CD4-positive, alpha-beta T cell (primary cell): ENCODE measurements at places on chromosomes 12 and 14. TPM values are rescaled to one million over a fixed set of nuclear protein-coding genes. Genes with fewer than 3 reads are reported as not detected.

KCNK13 gene
- not detected for total RNA-seq

ANKS1B gene
- total RNA-seq: 1.1 TPM

CRIP1 gene
- total RNA-seq: 258 TPM

DGKA gene
- 818 TPM for total RNA-seq

ZDHHC22 gene
- not detected for total RNA-seq

NFATC4 gene
- not detected for total RNA-seq

SERPINA12 gene
- total RNA-seq: not detected

DHRS2 gene
- not detected for total RNA-seq

MSRB3 gene
- 0.17 TPM for total RNA-seq

SMIM41 gene
- total RNA-seq: not detected

- DNase-seq: no peak
Observed at GRCh38 chr12:28933176-28933575, 215.9 kb upstream of the FAR2 start.

- DNase-seq: no peak
Observed at GRCh38 chr14:84543859-84544258, 986.1 kb upstream of the FLRT2 start.

GRCh38 chr12:46209914-46210872, 58.6 kb downstream of the SLC38A1 start:
- DNase-seq: peak; percentile 60

- DNase-seq: no peak
Observed at GRCh38 chr12:123805173-123805572, 43.1 kb downstream of the DNAH10 start.

DNA sequence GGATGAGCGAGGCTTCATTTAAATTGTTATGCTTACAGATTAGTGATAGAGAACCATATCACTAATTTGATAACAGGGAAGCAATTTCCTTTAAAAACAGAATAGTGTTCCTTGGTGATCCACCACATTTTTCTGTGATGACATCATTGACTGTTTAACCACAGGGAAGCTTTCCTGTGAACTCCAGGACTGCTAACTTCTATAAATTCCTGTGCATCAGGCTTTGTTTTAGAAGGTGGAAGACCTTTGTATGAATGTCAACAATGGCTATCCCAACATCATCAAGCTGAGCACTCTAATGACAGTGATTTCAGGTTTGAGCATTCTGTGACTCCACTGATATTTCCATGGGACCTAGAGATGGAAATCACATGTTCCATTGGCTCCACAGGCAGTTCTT, 177.1 kb downstream of the RMST start:
- DNase-seq: no peak

DNA sequence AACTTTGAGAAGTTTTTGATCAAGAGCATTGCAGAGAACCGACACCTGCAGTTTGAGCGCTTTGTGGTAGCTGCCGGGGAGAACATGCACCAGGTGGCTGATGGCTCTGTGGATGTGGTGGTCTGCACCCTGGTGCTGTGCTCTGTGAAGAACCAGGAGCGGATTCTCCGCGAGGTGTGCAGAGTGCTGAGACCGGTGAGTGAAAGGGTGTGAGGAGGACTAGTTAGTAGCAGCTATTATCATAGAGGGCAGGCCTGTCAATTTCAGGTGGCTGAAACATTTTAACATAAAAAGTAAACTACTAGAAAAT, 27.0 kb upstream of the HIGD1C start:
- no peak for DNase-seq

DNA sequence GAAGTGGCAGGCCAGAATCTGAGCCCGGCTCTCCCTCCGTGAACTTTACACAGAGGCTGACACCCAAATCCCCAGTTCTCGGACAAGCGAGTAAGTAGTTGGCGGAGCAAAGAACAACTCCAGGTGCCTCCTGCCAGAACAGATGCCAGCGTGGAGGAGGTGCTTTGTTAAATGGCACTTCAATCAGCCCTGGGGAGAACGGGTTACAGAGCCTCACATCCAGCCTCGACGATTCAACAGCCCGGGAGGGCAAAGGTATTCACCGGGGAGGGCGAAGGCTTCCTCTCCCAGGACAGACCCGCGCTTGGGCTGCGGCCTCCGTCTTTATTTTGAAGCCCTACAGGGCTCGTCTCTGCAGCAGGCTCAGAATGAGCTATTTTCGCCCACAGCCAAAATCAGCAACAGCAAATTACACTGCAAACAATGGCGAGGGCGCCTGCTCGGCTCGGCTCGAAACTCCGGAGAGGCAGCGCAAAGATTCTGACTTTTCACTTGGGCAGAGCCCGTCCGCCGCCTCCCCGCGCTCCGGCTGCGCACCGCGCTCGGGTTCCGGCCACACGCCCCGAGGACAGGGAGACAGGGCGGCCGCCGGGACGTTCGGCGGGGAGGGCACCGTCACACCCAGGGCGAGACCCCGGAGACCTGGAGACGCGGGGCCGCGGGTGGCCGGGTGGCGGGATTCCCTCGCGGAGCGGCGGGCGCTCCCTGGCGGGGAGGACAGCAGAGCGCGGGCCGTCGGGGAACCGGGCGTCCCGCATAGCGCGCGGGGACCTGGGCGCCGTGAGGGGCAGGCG, 811 bp downstream of the TMCC3 start:
- peak; percentile 58 for DNase-seq

DNA sequence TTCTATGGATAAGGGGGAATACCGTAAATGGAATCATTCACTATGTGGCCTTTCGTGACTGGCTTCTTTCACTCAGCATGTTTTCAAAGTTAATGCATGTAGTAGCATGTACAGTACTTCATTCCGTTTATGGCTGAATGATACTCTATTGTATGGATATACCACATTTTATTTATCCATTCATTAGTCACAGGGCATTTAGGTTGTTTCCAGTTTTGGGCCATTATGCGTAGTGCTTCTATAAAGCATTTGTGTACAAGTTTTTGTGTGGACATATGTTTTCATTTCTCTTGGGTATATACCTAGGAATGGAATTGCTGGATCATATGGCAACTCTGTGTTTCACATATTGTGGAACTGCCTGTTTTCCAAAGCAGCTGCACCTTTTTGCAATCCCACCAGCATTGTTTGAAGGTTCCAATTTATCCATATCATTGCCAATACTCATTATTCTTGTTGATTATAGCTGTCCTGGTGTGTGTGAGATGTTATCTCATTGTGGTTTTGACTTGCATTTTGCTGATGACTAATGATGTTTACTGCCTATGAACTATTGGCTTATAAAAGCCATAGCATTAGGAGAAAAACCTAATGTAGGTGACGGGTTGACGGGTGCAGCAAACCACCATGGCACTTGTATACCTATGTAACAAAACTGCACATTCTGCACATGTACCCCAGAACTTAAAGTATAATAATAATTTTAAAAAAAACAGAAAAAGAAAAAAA, 45.5 kb downstream of the ATF7IP start:
- DNase-seq: peak; percentile 78

DNA sequence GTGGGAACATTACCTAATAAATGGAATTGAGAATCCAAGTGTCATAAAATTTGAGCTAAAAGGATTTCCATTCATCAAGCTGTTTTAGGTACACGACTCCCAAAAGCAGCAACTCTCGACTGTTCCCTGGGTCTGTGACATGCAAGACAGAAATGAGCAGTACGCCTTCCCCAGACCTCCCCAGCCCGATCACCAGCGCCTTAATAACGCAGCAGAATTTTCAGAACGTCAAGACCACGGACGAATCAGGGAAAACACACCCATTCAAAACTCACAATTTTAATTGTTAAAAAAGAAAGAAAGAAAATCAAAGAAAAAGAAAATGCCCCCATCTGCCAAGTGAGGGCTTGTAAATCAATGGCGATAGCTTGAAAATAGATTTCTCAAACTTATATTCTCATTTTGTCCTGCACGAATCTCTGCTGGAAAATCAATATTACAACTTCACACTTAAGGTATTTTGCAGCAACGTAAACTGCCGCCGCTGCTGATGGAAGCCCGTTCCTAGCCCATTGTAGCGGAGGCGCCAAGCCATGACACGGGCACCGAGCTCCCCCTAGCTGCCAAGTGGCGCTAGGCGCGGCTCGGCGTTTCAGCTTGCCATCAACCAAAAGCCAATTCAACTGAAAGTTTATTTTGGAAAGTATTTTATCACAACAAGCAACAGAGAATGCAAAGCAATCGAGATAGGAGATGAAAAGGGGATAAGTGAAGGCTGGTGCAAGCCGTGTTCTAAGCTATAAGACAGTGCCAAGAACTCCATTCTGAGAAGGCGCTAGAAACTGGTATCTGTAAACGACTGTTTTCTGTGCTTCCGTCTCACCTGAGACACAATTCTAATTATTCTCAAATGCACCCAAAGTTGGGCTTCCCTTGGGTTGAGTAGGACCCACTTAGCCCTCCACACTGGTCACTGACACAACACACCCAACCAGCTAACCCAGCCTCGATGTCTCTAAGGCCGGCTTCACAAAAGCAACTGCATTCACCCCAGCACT, 5.5 kb downstream of the BCL11B start:
- DNase-seq: peak; percentile 94

DNA sequence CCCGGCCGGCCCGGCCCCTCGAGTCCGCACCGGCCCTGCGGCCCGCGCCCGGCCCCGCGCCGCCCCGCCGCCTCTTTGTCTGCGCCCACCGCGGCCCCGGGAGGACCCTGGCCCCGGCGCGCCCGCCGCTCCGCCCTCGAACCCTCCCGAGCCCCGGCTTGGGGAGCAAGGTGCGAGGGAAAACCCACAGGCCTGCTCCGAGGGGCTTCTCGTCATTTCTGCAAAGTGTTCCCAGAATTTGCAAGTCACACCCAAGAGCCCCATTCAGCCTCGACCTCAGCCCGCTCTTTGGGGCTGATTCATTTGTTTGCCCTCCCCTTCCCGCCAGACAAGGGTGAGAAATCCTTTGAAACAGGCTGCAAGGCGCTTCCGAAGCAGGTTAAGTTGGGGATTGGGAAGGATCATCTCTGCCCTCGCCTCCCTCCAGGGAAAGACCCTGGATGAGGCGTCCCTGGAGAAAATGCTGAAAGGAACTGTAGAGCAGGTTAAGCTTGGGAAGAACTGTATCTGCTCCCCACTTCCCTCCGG, 325 bp upstream of the CLIP1 start:
- no peak for DNase-seq

DNA sequence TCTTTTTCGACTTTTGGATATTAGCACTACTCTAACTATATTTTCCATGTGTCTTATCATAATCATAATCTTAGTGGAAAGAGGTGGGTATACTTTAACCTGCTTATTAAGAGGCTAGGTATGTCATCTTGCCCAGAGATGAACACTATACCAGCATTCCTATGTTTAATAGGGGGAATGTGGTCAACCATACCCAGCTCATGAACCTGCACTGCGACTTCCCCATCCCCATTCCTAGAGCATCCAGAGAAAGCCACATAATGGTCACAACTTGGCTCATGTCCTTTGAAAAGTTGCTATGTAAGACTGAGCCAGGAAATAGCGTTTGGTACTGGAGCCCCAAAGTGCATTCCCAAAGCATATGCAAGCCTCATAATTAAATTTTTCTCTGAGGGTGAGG, 55.2 kb downstream of the TMCC3 start:
- DNase-seq: no peak

DNA sequence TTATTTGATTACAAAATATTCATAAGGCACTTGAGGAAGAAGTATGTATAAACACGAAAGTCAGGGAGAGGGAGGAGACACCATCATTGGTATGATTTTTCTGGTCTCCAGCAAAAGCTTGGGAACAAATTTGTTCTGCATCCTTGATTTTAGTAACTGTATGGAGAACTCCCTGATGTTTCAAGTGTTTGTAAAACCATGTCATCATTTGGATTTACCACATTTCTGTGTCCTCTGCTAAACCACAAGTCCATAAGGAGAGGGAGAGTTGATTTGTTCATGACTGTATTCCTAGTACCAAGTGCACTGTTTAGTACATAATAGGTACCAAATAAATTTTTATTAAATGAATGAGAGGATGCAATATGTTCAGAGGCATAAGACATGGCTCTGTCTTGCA, 181.1 kb downstream of the BTG1 start:
- DNase-seq: no peak

- DNase-seq: no peak
Observed at GRCh38 chr14:102991376-102991775, 66.0 kb downstream of the CDC42BPB start.

DNA sequence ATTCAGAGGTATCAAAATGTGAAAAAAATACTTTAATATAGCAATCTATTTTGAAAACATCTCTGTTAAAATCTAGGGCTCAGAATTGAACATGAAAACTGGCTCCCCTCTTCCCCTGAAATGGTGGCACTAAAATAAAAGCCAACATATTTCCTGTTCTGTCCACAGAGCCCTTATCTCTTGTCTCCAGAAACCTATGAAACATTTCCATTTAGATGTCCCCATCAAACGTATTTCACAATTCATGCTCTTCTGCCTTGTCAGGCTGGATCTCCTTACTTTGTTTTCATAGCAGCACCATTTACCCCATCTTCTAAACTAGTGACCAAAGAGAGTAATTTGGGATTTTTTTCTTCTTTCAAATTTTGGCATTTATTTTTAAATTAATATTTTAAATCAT, 42.4 kb downstream of the PDE3A start:
- DNase-seq: no peak

DNA sequence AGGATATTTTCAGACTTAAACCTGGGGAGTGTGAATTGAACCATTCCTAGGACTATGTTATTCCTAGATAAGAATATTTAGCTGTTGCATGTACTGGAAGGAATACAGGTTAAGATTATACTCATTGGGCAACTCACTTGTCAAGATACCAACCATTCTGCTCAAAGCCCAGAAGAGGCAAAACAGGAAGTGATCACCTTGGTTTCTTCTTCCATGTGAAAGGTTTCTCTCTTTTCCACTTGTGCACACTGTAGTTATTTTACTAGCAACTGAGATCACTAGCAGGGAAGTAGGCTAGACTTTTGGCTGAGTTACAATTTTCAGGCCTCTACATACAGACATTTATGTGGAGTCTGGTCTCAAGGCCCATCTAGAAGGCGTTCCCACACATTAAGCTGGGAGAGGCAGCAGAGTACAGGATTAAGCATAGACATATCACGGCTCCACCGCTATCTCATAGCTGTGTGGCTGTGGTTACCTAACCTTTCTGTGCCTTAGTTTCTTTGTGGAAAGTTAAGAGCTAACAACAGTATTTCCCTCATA, 83.9 kb upstream of the FERMT2 start:
- no peak for DNase-seq

GRCh38 chr14:22524115-22524783, 64.8 kb downstream of the DAD1 start:
- peak; percentile 63 for DNase-seq

GRCh38 chr12:106147956-106148355, 9.2 kb upstream of the NUAK1 start:
- DNase-seq: no peak

GRCh38 chr14:97838986-97839385, 1041.8 kb downstream of the VRK1 start:
- no peak for DNase-seq

DNA sequence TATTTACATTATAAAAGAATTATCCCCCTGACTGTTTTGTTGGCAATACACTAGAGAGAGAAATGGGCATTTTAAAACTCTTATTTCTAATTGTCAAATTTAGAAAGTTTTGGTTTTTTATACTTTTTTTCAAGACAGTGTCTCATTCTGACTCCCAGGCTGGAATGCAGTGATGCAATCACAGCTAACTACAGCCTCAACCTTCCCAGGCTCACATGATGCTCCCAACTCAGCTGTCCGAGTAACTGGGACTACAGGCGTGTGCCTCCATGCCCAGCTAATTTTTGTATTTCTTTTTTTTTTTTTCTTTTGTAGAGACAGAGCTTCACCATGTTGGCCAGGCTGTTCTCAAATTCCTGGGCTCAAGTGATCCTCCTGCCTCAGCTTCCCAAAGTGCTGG, 8.3 kb upstream of the OR11H6 start:
- no peak for DNase-seq

- no peak for DNase-seq
Observed at GRCh38 chr12:119115296-119115905, 63.3 kb upstream of the HSPB8 start.

- DNase-seq: no peak
Observed at GRCh38 chr14:93006567-93007051, 83.7 kb downstream of the CHGA start.
